ENCODE measurements at places on chromosomes 2 and 18. TPM values are rescaled to one million over a fixed set of nuclear protein-coding genes. Genes with fewer than 3 reads are reported as not detected.

Gene CKAP2L
- total RNA-seq, result 0.23 TPM

Gene LIMS1
- total RNA-seq, result 15.3 TPM

Gene NMUR1
- not detected for total RNA-seq

Gene TLX2
- total RNA-seq, result 0.81 TPM

Gene UPP2
- 5.6 TPM for total RNA-seq

Gene RIT2
- total RNA-seq, result 26.0 TPM

Gene UGT1A8
- not detected for total RNA-seq

Gene GLS
- 263 TPM for total RNA-seq

Gene TDRD15
- not detected for total RNA-seq

Gene OTX1
- 5.1 TPM for total RNA-seq

Gene C2orf80
- total RNA-seq, result 65.2 TPM

Gene REG3A
- not detected for total RNA-seq

Data from dorsolateral prefrontal cortex (tissue), 122 donors.